ELF-1 (cell line): ENCODE measurements at places on chromosomes 13 and 19.

DNA sequence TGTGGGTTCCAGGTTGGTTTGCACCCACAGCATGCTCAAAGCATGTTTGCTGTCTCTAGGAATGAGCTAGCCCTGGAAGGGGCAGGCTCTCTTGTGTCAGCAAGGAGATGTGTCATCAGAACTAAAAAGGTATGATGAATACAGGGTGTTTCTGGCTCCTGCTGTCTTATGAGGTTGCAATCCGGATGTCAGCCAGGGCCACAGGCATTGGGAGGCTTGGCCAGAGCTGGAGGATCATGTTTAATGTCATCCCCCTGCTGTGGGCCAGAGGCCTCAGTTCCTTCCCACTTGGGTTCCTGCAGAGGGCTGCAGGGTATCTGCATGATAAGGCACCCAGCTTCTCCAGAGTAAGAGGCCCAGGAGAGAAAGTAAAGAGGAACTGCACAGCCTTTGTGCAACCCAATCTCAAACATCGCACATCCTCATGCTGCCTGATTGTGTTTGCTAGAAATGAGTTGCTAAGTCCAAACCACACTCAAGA, 193.6 kb downstream of the COL4A1 start:
- no peak for DNase-seq

- no peak for DNase-seq
Measured at GRCh38 chr13:27476943-27477703, 26.8 kb upstream of the MTIF3 start.

GRCh38 chr13:51532736-51533197, 51.5 kb upstream of the WDFY2 start:
- no peak for DNase-seq

GRCh38 chr19:29467824-29468401, 57.9 kb upstream of the VSTM2B start:
- DNase-seq: peak; percentile 49

DNA sequence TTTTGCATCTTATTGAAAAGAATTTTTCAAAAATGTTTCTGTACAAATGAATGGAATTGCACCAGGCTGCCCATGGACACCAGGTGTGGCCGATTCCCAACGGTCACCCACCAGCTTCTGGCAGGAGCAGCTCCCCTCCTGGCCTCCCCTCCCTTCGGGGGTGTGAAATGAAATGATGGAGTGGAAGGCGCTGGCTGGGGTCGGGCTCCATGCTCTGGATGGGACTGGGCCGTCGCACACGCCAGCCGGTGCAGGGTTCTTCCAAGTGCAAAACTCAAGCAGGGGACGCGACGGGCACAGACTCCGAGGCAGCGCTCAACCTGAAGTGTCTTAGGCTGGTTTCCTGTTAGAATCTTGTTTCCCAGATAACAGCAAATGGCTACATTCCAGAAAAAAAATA, 21.9 kb downstream of the C19orf44 start:
- DNase-seq: no peak

DNA sequence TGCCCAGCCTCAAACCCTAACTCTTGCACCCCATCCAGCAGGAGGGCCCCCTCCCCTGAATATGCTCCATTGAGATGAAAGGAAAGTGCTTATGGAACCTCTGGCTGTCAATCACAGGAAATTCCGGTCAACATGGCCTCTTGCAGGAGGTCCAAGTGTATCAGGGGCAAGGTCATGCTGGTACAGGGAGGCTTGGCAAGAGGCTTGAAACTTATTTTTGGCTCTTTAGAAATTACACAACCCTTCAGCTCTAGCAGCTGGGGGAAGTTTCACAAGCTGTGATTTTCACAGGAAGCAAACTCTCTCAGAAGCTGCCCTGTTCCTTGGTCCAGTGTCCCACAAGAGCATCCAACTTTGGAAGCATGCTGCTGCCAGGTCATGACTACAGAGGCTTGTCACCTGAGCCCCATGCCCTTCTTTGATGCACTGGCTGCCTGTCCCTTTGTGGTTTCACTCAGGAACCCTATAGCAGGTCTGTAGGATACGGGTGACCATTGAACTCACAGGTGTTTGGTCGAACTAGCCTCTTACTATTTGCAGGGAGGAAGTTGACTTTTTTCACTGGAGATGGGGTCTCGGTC, 8.4 kb downstream of the ASF1B start:
- DNase-seq: no peak

DNA sequence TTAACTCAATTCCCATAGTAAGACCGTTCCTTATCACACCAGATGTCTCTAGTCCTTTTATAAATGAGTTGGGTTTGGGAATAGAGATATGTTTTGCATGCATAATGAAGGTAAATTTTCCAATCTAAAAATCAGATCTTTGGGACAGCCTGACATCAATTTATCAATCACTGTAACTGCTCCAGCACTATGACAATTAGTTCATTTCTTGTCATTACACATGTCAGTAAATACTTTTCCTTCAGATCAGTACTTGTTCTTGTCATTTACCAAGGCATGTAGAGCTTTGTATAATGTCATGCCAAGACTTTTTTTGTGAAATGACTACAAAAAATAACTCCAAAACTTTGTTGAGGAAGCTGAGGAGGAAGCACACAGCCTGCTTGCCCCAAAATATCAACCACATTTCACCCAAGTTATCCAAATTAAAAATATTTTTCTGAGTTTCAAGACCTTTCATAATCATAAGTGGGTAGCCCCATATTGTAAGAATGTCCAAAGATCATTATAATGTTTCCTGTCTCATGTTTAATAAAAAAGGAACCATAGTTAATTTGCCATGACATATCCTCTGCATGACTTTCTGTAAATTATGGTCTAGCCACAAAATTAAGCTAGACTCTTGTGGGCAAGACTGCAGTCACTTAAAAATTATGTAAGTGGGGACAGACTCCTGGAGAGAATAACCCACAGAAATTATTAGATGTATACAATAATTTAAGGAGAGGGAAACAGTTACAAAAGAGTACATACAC, 586.8 kb downstream of the TBC1D4 start:
- DNase-seq: no peak

- DNase-seq: no peak
Measured at GRCh38 chr19:47716270-47716937, 3.2 kb downstream of the EHD2 start.

DNA sequence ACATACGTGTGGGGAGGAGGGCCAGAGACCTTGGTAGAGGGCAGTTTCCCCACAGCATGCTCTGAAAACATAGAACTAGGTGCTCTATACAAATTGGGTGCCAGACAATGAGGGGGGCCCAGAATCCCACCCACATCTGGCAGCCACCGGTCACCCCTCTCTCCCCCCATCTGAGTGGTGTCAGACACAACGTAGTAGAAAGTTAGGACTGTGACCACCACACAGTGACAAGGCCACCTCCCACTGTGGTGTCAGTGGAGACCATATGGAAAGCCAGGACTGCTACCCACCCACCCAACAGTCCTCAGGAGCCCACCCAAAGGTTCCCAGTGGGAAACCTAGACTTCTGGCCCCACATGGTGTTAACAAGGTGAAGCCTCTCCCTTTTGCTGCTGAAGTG, 2.1 kb upstream of the ATP4B start:
- no peak for DNase-seq

DNA sequence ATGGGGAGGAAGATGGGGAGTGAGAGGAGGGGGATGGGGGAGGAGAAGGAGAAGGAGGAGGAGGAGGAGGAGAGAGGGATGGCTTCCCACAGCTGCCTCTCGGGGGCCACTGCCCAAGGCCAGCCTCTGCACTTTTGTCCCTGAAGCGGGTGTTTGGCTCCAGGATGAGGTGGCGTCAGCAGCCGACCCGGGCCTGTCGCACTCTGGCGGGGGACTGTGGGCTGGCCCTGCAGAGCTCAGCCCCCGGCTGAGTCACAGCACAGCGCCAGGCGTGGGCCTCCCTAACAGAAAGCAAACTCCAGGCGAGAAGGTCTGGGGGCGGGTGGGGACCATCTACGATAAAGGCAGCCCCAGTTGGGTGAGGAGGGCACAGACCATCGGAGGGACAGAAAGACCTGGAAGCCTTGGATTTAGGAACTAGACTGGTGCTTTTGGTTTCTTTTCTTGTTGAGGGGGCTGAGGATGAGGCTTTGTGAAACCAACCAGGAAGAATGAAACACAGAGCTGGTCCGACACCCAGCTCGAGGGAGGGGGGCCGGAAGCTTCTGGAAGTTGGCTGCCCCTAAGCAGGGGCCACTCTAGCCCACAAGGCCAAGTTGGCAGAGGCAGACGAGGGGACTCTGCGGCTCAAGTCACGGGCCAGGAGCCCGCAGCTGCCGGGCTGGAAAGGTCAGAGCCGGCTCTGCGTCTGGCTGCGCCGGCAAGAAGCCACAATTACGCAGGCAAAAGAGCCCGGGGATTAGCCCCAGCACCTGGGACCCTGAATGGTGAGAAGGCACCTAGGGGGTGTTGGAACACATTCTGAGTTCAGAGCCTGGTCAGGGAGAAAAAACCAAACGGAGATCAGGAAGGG, 18.2 kb downstream of the LSM4 start:
- peak; percentile 74 for DNase-seq

DNA sequence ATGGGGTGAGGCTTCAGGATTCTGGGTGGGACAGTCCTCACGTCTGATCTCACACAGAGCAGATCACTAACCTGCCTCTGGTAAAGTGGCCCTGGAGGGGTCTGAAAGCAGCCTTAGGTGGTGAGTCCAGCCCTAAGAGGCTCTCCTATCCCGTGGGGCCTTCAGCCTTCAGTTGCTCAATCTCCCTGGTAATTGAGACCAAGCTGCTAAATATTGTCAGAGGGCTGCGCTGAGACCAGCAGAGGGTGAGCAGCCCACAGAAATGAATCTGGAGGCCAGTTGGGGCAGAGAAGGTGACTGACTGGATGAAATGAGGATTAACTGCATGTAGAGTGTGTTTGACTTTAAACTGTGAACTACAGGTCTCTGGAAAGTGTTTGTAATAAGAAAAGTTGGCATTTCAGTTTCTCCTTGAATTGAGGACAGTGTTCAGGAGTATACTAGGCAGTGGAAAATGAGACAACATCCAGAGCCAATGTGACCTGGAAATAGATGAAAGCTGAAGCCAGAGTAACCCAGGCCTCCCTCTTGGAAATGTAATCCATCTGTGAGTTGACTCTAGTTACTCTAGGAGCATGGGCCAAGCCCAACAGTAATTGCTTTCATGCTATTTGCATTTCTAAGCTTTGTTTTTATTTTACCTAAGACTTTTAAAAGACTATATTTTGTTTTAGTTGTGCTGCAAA, 14.3 kb upstream of the HSPH1 start:
- no peak for DNase-seq

DNA sequence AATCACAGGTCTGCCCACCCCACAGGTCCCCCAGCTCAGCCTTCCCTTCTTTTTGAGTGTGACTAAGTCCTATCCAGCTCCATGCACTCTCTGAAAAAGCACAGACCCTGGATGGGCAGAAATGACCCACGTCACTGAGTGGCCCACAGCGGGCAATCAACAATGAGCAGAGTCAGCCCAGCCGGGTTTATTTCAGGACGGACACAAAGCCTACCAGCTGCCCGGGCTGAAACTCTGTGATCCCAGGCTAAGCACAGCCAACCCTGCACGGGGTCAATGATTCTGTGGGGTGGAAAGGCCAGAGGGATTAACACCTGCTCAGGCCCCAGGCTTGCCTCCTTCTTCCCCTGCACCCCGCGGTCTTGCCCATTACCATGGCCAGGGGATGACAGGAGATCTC, 8.4 kb downstream of the NAPA start:
- no peak for DNase-seq

GRCh38 chr19:11538232-11539036, at the start of gene CNN1:
TSS of gene CNN1 (plus strand) at chr19:11538851. CDS start at chr19:11538928, 77 bp downstream.
- DNase-seq: peak; percentile 95

DNA sequence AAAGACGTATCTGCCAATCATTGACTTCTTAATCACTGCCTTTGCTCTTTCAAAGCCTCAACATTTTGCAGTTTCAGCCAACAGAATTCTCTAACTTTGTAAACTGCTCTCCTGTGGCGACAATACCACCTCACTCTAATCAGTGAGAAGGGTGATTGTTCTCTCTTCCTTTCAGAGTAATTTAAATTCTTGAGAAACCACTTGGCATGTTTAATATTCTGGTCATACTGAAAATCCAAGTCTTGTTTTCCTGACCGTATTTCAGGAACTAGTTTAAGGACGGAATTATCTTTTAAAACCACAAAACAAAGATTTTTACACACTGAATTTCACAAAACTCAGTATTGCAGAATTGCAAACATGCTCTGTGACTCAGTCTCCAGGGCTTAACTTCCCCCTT, 5.2 kb upstream of the CDC16 start:
- DNase-seq: no peak

DNA sequence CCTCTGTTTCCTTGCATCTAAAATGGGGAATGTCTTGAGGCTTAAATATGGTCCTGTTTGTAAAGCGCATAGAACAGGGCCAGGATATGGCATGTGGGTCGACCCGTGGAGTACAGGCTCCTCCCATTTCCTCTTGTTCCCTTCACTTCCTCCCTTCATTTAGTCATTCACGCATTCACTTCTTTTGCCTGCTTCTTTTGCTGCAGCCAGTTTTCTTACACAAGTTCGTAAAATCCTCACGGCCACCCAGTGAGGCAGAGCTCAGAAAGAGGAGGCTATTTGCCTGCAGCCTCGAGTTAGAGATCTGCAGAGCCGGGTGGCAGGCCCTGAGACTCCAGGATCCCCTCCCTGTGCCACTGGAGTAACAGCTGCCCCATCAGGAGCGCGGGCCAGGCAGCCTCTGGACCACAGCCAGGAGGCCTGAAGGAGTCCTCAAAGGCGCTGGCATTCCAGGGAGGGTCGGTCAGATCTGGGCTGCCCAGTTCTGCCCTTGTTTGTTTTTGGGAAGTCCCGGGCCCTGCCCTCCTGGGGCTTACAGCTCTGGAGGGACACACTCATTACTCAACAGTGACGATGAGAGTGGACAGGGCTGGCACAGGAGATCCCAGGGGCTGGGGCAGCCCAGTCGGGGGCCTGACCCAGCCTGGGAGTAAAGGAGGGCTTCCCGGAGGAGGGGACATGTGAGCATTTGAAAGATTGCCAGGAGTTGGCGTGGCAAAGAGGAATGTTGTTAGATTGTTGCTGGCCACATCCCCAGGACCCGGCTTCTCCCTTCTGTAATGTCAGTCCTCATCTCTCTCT, 4.6 kb downstream of the PPP5C start:
- DNase-seq: no peak

- DNase-seq: no peak
Measured at GRCh38 chr19:45262570-45262969, 11.5 kb downstream of the MARK4 start.

GRCh38 chr19:2164020-2164998, 576 bp downstream of the DOT1L start:
- DNase-seq: no peak

DNA sequence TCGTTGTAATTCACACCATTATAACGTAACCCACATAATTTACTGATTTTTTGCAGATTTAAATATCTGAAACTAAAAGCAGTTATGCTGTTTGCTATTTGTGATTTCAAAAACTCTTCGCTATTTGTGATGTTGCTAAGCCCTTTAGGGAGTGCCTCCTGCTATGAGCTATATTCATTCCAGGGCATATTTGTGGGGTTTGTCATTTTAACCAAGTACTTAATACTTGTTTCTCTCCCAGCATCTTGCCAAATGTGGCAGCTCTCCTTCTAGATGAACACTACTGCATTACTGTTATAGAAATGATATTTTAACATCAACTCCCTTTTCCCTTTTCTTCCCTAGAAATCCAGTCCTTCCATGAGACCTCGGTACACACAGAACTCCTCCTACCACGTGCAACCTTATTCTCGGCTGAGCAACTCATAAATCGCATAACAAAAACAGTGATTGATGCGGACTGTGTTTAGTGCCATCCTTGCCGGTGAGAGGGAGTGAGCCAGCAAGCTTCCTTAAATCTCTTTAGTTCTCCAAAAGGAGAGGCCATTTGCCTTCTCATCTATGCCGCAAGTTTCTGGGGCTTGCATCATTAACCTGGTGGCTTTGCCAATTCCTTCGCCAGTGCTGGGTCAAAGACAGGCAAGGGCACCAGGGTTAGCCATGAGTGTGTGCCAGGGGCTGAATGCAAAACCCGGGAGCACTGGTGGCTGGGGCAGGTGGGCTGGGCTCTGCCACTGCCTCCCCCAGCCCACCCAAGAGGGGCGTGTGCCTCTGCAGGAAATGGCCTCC, 33.4 kb downstream of the RFX2 start:
- no peak for DNase-seq
